Lower lobe of right lung (tissue), 2 donors: ENCODE measurements at places on chromosomes 1 and 21. TPM values are rescaled to one million over a fixed set of nuclear protein-coding genes. Genes with fewer than 3 reads are reported as not detected.

The CR1 gene
- 21.5 TPM for total RNA-seq

The NEGR1 gene
- 18.1 TPM for total RNA-seq

The COL8A2 gene
- total RNA-seq, result 24.4 TPM

The FMOD gene
- total RNA-seq, result 28.9 TPM

The LYPLA2 gene
- total RNA-seq, result 44.2 TPM

The GBP1 gene
- 54.2 TPM for total RNA-seq

The OR2T3 gene
- not detected for total RNA-seq

GRCh38 chr21:36437745-36438128, 42.2 kb downstream of the CLDN14 start:
- H3K27ac ChIP-seq, result no peak overlapping the region
- H3K36me3 ChIP-seq, result no peaks in the 10 kb centered on the region
- no peak for DNase-seq
- H3K4me1 ChIP-seq, result peaks cover 10% of the 10 kb centered on the region

- H3K4me1 ChIP-seq, result peaks cover 6% of the 10 kb centered on the region
- no peak for DNase-seq
- H3K36me3 ChIP-seq, result no peaks in the 10 kb centered on the region
- no peaks in the 10 kb centered on the region for H3K27me3 ChIP-seq
- no peak overlapping the region for H3K4me3 ChIP-seq
Measured at GRCh38 chr1:234093741-234094140, 189.3 kb downstream of the SLC35F3 start.

GRCh38 chr1:174136714-174137113, 22.6 kb upstream of the RABGAP1L start:
- no peaks in the 10 kb centered on the region for H3K36me3 ChIP-seq
- H3K27me3 ChIP-seq, result no peaks in the 10 kb centered on the region
- no peak for DNase-seq

- H3K4me1 ChIP-seq, result no peaks in the 10 kb centered on the region
- DNase-seq, result no peak
- H3K36me3 ChIP-seq, result no peaks in the 10 kb centered on the region
- no peak overlapping the region for H3K27ac ChIP-seq
Measured at GRCh38 chr1:44101328-44101727, 17.3 kb upstream of the KLF17 start.

GRCh38 chr1:6243053-6243834, 735 bp upstream of the HES3 start:
- DNase-seq, result no peak
- H3K4me3 ChIP-seq, result no peak overlapping the region
- H3K36me3 ChIP-seq, result no peaks in the 10 kb centered on the region
- H3K27ac ChIP-seq, result no peak overlapping the region
- peaks cover 25% of the 10 kb centered on the region for H3K4me1 ChIP-seq

DNA sequence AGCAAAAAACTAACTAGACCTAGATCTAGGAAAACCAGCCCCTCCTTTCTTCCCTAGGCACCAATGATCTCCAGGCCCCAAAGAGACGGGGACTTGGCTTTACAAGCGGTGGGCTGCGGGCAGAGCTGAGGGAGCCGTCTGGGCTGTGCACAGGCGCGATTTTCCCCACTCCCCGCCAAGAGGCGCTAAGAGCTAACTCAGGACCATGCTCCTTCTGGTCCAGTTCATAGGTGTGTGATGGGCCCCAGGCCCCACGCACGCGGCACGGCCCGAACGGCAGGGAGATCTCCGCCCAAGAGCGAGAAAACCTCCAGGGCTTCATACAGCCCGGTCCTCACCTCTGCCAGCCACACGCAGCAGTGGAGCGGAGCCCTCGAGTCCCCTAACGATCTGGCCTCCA, 7.5 kb upstream of the GPR153 start:
- H3K36me3 ChIP-seq, result no peaks in the 10 kb centered on the region
- H3K4me1 ChIP-seq, result peaks cover 6% of the 10 kb centered on the region
- H3K27ac ChIP-seq, result no peak overlapping the region

DNA sequence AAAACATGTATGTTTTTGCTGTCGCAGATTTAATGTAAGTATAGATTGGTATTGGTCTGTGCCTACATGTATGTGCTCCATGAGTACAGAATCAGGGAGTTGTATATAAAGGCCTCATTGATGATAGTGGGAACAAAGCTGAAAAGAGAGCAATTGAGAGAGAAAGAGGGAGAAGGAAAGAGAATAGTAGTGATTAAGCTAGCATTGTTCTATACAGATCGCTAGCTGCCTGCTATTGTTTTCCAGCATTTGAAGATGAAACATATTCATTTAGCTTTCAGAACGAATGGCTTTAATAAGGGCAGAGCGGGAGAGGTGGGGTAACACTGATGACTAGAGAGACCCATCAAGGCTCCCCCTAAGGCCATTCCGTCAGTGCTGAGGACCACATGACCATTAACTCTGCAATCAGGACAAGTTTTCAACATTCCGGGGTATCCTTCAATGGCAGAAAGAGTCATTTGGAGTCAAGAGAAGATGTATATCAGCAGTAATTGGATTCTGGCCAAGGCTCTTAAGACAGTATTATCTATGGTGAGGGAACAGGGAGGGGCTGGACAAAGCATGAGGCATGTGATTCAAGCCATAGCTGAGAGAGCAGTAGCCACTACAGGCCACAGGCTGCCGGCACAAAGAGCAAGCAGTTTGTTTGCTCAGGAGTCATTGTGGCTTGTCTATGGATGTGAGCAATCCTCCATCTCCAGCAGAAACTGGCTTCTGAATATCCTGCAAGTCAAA, 176.5 kb downstream of the PBX1 start:
- DNase-seq, result no peak
- H3K36me3 ChIP-seq, result no peaks in the 10 kb centered on the region
- no peak overlapping the region for H3K27ac ChIP-seq
- H3K4me3 ChIP-seq, result no peak overlapping the region
- H3K4me1 ChIP-seq, result no peaks in the 10 kb centered on the region

DNA sequence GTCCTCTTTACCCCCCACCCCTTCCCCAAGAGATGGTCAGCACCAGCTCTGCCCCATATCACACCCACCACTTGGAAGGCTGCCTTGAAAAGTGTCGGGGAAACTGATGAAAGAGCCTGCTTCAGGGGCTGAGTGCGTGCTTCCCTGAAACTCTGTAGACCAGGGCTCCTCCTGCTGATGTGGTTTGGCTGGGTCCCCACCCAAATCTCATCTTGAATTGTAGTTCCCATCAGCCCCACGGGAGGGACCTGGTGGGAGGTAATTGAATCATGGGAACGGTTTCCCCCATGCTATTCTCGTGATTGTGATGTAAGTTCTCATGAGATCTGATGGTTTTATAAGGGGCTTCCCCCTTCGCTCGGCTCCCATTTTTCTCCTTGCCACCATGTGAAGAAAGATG, 36.4 kb downstream of the UBIAD1 start:
- no peak for DNase-seq
- H3K4me3 ChIP-seq, result no peak overlapping the region
- no peaks in the 10 kb centered on the region for H3K27me3 ChIP-seq
- no peaks in the 10 kb centered on the region for H3K36me3 ChIP-seq
- no peak overlapping the region for H3K27ac ChIP-seq

- peaks cover 22% of the 10 kb centered on the region for H3K4me1 ChIP-seq
- DNase-seq, result no peak
- no peak overlapping the region for H3K4me3 ChIP-seq
- peaks cover 11% of the 10 kb centered on the region for H3K36me3 ChIP-seq
- H3K27me3 ChIP-seq, result no peaks in the 10 kb centered on the region
- no peak overlapping the region for H3K27ac ChIP-seq
Measured at GRCh38 chr1:20632386-20632785, 872 bp upstream of the PINK1 start.

GRCh38 chr1:3821004-3821403, 24.7 kb upstream of the LRRC47 start:
- H3K4me1 ChIP-seq, result no peaks in the 10 kb centered on the region
- no peaks in the 10 kb centered on the region for H3K27me3 ChIP-seq
- H3K4me3 ChIP-seq, result no peak overlapping the region
- peaks cover 73% of the 10 kb centered on the region for H3K36me3 ChIP-seq
- no peak overlapping the region for H3K27ac ChIP-seq
- peak; percentile 19 for DNase-seq

DNA sequence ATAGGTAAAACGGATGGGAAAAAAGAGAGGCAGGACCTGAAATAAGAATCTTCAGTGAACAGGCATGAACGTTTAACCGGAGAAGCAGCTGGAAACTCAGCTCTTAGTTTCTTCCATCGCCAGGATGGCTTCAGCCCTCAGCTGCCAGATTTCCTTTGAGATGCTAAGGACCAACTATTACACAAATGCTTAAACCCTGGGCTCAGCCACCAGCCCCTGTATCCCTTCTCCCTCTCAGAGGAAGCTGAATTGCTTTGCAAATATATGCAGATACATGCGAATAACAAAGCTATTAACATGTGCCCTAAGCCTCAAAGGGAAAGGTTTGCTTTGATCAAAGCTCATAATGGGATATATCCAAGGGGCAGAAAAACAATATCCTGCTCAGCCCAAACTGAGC, 515.1 kb downstream of the OMA1 start:
- H3K4me3 ChIP-seq, result no peak overlapping the region
- no peak for DNase-seq
- no peaks in the 10 kb centered on the region for H3K27me3 ChIP-seq

DNA sequence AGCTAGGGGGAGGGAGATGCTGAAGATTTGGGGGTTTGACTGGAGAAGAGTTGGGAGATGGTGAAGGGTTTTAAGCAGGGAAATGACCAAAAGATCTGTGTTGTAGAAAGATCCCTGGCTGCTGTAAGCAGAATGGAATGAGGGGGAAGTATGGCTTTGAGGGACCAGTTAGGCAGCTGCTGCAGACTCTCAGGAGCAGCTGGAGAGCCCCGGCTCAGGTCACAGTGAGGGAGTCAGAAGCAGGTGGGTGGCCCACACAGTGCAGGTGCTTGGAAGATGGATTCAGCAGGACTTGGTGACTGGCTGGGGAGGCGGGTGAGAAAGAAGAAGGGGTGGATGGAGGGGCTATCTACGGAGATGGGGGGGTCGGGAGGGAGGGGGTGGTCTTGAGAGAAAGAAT, 35.7 kb downstream of the EDN2 start:
- no peak for DNase-seq
- no peak overlapping the region for H3K27ac ChIP-seq
- H3K4me1 ChIP-seq, result no peaks in the 10 kb centered on the region
- no peaks in the 10 kb centered on the region for H3K36me3 ChIP-seq
- no peak overlapping the region for H3K4me3 ChIP-seq

- H3K27ac ChIP-seq, result no peak overlapping the region
- no peaks in the 10 kb centered on the region for H3K4me1 ChIP-seq
- H3K27me3 ChIP-seq, result no peaks in the 10 kb centered on the region
- no peaks in the 10 kb centered on the region for H3K36me3 ChIP-seq
Measured at GRCh38 chr1:235018161-235018560, 110.5 kb downstream of the TOMM20 start.

DNA sequence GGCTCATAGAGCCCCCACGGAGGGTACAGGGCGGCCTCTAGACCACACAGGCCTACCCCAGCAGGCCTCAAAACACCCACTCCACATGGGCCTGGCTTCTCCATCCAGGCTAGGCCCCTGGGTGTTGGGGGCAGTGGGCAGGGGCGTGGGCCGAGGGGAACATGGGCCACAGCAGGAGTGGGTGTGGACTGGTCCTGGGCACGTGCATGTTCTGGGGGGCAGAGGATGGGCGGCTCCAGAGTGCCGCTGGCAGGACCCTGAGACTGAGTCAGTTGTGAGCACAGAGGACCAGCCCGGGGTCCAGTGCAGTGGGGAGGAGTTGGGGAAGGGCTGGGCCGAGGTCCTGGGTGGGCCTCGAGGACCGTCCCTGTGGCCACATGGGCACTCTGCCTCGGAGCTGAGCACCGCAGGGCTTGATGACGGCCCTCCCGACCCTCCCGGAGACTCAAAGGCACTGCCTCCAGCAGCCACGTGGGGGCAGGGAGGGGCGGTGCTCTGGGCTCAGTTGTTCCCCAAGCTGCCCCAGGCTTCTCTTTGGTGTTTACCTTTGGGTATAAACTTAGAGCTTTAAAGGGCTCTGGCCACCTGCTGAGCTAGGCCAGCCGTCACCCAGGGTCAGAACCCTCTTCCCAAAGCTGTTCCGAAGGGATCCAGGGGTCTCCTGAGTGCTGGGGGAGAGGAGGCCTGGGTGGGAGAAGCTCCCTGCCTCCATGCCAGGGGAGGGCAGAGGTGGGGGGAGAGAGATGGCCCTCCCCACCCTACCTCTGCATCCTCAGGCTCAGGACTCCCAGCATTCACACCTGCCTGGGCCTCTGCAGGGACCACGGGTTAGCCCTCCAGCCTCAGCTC, 79.9 kb downstream of the MORN1 start:
- peaks cover 55% of the 10 kb centered on the region for H3K4me1 ChIP-seq
- peaks cover 30% of the 10 kb centered on the region for H3K36me3 ChIP-seq
- H3K4me3 ChIP-seq, result no peak overlapping the region
- H3K27ac ChIP-seq, result peak overlapping the region; percentile 92
- DNase-seq, result peak; percentile 75

- H3K4me1 ChIP-seq, result peaks cover 88% of the 10 kb centered on the region
- peak overlapping the region; percentile 78 for H3K27ac ChIP-seq
- H3K36me3 ChIP-seq, result no peaks in the 10 kb centered on the region
- H3K4me3 ChIP-seq, result no peak overlapping the region
- DNase-seq, result no peak
Measured at GRCh38 chr1:12148958-12149790, 17.6 kb upstream of the TNFRSF1B start.

DNA sequence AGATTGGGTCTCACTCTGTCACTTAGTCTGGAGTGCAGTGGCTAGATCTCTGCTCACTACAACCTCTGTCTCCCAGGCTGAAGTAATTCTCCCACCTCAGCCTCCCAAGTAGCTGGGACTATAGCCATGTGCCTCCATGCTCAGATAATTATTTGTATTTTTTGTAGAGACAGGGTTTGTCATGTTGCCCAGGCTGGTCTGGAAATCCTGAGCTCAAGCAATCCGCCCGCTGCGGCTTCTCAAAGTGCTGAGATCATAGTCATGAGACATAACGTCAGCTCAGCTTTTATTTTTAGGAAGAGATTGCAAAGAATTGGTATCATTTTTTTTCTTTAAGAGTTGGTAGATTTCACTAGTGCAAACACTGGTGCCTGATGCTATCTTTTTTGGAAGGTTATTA, 244.9 kb downstream of the DSCAM start:
- no peak overlapping the region for H3K27ac ChIP-seq
- H3K4me1 ChIP-seq, result no peaks in the 10 kb centered on the region
- H3K27me3 ChIP-seq, result no peaks in the 10 kb centered on the region
- no peaks in the 10 kb centered on the region for H3K36me3 ChIP-seq
- H3K4me3 ChIP-seq, result no peak overlapping the region

GRCh38 chr1:1000357-1001056, 610 bp upstream of the HES4 start:
- H3K4me1 ChIP-seq, result peaks cover 47% of the 10 kb centered on the region
- peak; percentile 84 for DNase-seq
- peak overlapping the region; percentile 68 for H3K4me3 ChIP-seq

GRCh38 chr1:228366866-228367741, 39.5 kb downstream of the TRIM11 start:
- H3K4me1 ChIP-seq, result no peaks in the 10 kb centered on the region
- no peaks in the 10 kb centered on the region for H3K36me3 ChIP-seq
- peak; percentile 41 for DNase-seq
- H3K27me3 ChIP-seq, result no peaks in the 10 kb centered on the region
- no peak overlapping the region for H3K4me3 ChIP-seq

- H3K4me3 ChIP-seq, result no peak overlapping the region
- no peaks in the 10 kb centered on the region for H3K27me3 ChIP-seq
- H3K27ac ChIP-seq, result no peak overlapping the region
- DNase-seq, result no peak
- no peaks in the 10 kb centered on the region for H3K4me1 ChIP-seq
Measured at GRCh38 chr1:95380909-95381308, 146.9 kb downstream of the RWDD3 start.

- no peak overlapping the region for H3K4me3 ChIP-seq
- no peak for DNase-seq
- no peaks in the 10 kb centered on the region for H3K36me3 ChIP-seq
- no peak overlapping the region for H3K27ac ChIP-seq
Measured at GRCh38 chr21:26443867-26444266, 129.2 kb downstream of the CYYR1 start.
